ENCODE measurements at places on chromosomes 5 and 9. TPM values are rescaled to one million over a fixed set of nuclear protein-coding genes. Genes with fewer than 3 reads are reported as not detected.

GRCh38 chr9:1606253-1606652, 408.9 kb upstream of the SMARCA2 start:
- DNase-seq: no peak

DNA sequence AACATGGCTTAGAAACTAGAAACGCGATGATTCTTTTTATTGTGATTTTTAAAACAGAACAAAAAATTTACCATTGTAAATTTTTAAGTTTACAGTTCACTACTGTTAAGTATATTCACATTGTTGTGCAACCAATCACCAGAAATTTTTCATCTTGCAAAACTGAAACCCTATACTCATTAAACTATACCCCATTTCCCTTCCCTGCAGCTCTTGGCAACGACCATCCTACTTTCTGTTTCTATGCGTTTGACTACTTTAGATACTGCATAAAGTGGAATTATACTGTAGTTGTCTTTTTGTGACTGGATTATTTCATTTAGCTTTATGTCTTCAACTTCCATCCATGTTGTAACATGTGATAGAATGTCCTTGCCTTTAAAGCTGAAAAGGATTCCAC, 52.5 kb downstream of the SPOCK1 start:
- DNase-seq: no peak

- no peak for DNase-seq
Observed at GRCh38 chr5:88290801-88291200, 22.2 kb upstream of the TMEM161B start.

DNA sequence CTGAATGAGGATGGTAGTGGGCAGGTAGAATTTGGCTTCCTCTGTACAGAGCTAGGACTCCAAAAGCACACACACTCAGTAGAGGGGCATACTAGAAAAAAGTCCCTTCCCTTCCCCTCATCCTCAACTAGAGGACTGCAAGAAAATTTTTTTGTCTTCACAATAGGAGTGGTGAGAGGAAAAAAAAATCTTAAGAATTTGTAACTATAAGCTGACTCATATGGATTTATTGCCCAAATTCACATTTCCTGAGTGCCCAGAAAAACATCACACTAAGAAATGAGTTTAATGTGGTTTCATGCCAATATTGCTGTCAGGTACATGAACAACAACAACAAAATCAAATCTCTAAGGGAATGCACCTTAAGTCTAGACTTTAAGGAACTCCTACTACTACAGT, 43.7 kb downstream of the RANBP6 start:
- no peak for DNase-seq

The FOXD4L4 gene
- polyA plus RNA-seq: not detected

- no peak for DNase-seq
Observed at GRCh38 chr5:78001197-78001596, 225.1 kb upstream of the TBCA start.

- peak; percentile 23 for DNase-seq
Observed at GRCh38 chr5:140725799-140726471, 25.7 kb downstream of the ZMAT2 start.

DNA sequence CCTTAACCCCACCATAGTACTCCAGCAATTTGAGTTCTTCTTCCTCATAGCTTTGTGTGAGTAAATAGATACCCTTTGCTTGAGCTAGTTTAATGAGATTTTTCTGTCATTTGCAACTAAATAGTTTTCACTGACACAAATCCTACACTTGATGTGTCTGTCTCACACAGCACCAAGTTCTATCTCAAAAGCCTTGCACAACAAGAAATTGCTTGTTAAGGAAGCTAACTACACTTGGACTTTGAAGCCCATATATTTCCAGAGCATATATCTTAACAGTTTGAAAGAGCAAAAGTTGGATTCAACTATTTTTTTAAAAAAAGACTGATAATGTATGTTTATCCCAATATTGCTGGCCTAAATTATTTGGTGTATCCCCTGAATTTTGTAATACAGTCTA, 459.2 kb downstream of the ACTL7B start:
- DNase-seq: no peak

DNA sequence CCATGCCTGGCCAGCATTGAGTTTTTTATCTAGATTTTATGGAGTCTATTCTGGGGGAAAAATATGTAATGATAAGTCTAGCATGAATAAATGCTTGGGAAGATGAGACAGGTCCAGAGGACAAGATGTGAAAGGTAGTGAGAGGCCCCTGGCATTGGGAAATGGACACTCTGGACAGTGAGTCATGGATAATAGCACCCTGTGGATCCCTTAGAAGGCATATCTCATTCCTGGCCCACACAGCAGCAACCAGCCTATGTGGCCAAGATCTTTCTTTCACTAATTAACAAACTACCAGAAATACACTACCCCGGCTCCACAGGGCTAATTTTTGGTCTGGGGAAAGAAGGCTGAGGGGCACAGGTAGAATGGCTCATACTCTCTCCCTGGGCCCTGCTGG, 356.1 kb downstream of the TRIM32 start:
- no peak for DNase-seq

The HNRNPAB gene
- polyA plus RNA-seq: 124 TPM

GRCh38 chr5:67620424-67621397, 424.1 kb upstream of the CD180 start:
- DNase-seq: no peak

The GDA gene
- polyA plus RNA-seq: 0.20 TPM

- DNase-seq: no peak
Observed at GRCh38 chr9:128001779-128002298, 21.1 kb upstream of the EEIG1 start.

GRCh38 chr5:149616727-149617285, 35.5 kb downstream of the ARHGEF37 start:
- DNase-seq: no peak

GRCh38 chr9:69255591-69255990, 69.4 kb upstream of the ENTREP1 start:
- DNase-seq: no peak

GRCh38 chr5:95519681-95520080, 35.1 kb downstream of the SKIC3 start:
- no peak for DNase-seq

GRCh38 chr9:113449376-113449775, 14.2 kb upstream of the RGS3 start:
- no peak for DNase-seq

GRCh38 chr5:76662521-76662920, 39.3 kb upstream of the F2RL2 start:
- no peak for DNase-seq

The DRD1 gene
- 0.07 TPM for polyA plus RNA-seq

- DNase-seq: no peak
Observed at GRCh38 chr5:9013147-9013546, 532.7 kb downstream of the SEMA5A start.

GRCh38 chr9:5470122-5470521, 19.8 kb downstream of the CD274 start:
- DNase-seq: no peak

- no peak for DNase-seq
Observed at GRCh38 chr9:116288658-116289057, 135.1 kb downstream of the PAPPA start.

The ISL1 gene
- polyA plus RNA-seq: 0.46 TPM

GRCh38 chr5:92800365-92800764, 780.7 kb downstream of the NR2F1-AS1 start:
- DNase-seq: peak; percentile 76

- DNase-seq: no peak
Observed at GRCh38 chr5:112656451-112656850, 81.2 kb upstream of the APC start.

DNA sequence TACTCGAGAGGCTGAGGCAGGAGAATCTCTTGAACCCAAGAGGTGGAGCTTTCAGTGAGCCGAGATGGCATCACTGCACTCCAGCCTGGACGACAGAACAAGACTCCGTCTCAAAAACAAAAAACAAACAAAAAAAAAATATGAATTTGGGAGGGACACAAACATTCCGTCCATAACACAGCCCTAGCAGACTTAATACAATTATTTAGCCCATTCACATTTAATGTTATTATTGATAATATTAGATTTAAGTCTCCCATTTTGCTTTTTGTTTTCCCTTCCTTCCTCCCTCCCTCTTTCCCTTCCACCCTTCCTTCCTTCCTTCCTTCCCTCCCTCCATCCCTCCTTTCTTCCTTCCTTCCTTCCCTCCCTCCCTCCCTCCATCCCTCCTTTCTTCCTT, 4.6 kb upstream of the CCNI2 start:
- no peak for DNase-seq

The SLC45A2 gene
- 0.20 TPM for polyA plus RNA-seq

DNA sequence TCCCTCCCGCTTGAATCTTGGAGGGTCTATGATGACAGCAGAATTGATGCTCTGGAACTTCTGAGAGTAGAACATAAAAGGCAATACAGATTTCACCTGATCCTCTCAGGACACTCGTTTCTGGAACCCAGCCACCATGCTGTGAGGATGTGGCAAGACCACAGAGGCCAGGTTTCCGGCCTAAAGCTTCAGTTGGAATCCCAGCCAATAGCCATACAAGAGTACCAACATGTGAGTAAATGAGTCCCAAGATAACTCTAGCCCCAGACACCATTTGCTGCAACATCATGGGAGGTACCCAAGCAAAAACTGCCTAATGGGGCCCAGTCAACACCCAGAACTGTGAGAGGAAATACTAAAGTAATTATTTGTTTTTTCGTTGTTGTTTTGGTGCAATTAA, 65.7 kb upstream of the MARCHF11 start:
- no peak for DNase-seq

- DNase-seq: no peak
Observed at GRCh38 chr5:72122602-72123001, 15.3 kb downstream of the MAP1B start.

DNA sequence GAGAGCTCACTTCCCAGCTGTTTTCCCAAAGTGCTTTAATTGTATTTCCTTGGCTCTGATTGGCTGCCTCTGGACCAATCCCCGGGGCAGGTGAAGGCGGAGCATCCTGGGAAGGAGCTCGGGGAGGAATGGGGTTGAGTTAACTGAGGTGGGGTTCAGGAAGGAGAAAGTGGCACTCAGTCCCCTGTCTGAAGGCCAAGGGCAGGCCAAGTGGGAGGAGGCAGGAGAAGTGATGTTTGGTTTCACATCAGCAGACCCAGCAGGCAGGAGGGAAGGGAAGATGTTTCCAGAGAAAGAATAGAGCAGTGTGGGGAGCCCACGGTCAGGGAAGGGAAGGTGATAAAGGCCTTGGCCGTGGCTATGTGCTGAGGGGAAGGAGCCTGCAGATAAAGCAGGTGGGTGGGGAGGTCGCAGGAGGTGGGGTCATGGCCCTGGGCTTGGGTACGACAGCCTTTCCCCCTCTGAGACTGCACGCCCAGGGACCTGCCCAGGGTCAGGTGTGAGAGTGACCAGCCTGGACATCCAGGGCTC, 3.1 kb downstream of the TSPAN17 start:
- no peak for DNase-seq

The PCSK1 gene
- polyA plus RNA-seq: not detected

DNA sequence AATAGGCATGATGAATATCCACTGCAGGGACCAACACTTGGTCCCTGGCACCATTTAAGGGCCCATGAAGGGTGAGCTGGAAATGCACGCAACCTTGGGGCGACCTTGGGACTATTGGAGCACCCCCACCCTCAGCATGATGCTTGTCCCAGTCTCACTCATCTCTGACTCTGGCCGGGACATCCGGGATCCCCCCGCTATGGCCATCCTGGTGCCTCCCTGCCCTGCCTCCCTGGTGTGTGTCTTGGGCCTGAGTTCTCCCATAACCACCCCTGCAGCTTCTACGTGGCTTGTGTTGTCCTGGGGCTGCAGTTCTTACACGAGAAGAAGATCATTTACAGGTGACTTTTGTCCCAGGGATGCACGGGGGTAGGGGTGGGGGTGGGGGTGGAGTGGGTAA, 5.9 kb downstream of the ZDHHC12 start:
- DNase-seq: no peak

The GRIA1 gene
- polyA plus RNA-seq: 0.74 TPM

The NFIB gene
- 84.9 TPM for polyA plus RNA-seq

All from muscle of back (tissue), 13 donors.